Activated gamma-delta T cell (primary cell): ENCODE measurements at places on chromosomes 5 and 9.

- DNase-seq: no peak
Measured at GRCh38 chr5:143234162-143234842, 169.2 kb downstream of the NR3C1 start.

DNA sequence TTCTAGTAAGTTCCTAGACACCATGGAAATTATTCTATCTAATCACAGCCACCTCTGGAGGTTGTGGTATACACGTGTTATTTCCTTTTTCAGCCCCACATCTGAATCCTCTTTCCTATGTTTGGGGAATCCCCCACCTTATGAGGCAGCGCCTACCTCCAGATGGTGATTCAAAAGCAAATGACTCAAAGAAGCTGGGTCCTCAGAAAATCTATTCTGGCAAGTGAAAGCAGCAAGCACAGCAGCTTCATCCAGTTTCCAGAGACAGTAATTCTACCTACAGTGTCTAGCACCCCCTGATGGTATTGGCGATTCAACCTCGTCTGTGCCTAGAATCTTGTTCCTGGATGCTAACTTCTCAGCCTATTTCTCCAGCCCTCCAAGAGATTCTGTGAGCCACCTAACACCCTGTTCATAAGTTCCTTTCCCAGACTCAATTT is 43.0 kb downstream of the STRBP start:
- no peak for DNase-seq

GRCh38 chr5:172640822-172641358 is at the start of gene NEURL1B:
TSS of gene NEURL1B (plus strand) at chr5:172641263. CDS start at chr5:172641407, 144 bp downstream.
- no peak for DNase-seq

GRCh38 chr5:53575101-53575500 is 14.7 kb downstream of the NDUFS4 start:
- no peak for DNase-seq

GRCh38 chr9:109238655-109239054 is 71.6 kb upstream of the FRRS1L start:
- DNase-seq: no peak

DNA sequence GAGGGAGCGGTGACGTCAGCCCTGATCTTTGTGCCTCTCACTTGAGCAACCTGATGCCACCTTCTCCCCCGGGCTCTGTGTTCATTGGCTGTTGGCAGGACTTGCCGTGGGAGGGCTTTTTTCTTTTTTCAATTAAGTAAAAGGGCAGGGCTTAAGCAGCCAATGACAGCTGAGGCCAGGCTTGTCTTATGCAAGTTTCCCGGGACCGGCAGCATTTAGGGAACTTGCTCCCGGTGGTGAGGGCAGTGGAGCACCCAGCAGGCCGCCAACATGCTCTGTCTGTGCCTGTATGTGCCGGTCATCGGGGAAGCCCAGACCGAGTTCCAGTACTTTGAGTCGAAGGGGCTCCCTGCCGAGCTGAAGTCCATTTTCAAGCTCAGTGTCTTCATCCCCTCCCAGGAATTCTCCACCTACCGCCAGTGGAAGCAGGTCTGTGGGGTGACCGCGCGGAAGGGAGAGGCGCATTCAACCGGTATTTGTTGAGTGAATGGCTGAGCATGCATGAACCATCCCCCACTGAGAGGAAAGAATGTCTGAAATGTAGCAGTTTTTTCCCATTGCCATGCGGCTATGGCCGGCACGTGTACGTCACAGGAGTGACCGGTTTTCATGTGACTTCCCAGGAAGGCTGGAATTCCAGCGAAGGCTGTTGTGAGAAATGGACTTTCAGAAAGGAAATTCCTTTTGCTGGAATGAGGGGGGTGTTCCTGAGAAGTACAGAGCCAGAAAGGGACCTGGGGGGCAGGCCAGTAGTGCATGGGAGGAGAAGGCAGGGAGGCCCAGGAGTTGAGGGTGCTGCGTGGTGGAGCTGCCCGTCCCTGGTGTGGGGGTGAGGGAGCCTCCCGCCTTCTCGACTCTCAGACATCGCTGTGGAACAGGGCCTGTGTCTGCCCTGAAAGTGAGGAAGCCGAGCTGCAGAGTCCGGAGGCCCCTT is 29.0 kb downstream of the PTGES2 start:
- DNase-seq: no peak

DNA sequence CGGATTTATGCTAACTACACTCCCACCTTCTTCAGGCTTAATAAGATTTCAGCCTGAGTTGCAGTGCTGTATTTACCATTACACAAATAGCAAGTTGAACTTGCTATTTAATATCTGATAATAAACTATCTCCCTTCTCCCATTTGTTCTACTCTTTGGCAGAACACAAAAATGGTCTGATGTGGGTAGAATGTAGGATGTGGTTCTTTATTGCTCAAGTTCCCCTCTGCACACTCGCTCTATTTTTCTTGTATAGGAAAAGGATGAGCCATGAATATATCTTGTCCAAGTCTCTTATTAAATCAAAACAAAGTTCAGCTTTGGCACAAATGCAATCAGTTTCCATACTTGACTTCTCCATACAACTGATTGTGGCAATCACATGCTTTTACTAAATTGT is 37.2 kb upstream of the KIF2A start:
- DNase-seq: no peak

DNA sequence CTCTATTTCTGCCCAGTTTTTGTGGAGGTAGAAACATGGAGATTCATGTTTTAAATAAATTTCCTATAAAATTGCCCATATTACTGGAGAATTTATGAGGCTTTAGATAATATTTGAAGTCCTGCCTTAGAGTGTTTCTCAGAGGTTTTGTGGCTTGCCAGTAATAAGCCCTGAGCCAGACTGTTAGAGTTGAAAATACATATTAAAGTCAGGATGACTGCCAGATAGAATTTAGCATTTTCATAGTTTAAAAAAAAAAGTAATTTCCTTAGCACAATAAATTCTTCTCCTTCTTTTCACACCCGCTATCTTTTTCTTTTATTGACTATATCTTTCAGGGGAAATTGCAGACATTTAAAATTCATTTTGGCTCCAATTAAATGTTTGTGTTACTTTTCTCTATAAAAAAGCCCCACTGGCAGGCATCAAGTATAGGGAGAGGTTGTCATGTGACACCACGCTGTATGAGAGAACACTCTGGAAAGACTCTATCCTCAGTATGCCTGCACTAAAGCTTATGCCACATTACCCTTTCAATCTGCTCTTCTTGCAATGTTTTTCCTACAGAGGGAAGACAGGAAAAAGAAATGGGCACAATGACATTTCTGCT is 135.2 kb downstream of the MPDZ start:
- DNase-seq: no peak

GRCh38 chr5:40572391-40572790 is 107.3 kb upstream of the PTGER4 start:
- no peak for DNase-seq

- DNase-seq: no peak
Measured at GRCh38 chr9:135329571-135330306, 149.8 kb upstream of the PPP1R26 start.

DNA sequence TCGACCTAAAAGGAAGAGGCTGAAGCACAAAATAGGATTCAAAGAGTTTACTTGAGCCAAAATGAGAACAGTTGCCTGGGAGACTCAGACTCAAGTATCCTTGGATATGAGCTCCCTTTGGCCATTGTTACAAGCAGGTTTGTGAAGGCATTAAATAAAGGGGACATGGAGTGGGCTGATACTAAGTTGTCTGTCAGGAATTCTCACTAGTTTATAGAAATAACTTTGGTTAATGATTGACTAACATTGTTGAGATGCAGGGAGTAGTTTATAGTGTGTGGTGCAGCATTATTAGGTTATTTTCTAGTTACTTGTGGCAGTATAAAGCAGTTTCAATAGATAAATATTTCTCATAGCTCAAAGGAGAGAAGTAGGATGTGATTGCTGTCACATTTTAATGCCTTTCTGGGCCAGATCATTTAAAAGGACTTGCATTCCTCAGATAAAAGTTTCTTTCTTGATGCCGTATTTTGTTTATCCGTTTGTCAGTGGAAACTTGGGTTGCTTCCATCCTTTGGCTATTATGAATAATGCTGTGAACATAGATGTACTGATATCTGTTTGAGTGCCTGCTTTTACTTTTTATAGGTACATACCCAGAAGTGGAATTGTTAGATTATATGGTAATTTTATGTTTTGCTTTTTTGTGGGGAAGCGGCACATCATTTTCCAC is 9.1 kb downstream of the AP3S1 start:
- DNase-seq: no peak

DNA sequence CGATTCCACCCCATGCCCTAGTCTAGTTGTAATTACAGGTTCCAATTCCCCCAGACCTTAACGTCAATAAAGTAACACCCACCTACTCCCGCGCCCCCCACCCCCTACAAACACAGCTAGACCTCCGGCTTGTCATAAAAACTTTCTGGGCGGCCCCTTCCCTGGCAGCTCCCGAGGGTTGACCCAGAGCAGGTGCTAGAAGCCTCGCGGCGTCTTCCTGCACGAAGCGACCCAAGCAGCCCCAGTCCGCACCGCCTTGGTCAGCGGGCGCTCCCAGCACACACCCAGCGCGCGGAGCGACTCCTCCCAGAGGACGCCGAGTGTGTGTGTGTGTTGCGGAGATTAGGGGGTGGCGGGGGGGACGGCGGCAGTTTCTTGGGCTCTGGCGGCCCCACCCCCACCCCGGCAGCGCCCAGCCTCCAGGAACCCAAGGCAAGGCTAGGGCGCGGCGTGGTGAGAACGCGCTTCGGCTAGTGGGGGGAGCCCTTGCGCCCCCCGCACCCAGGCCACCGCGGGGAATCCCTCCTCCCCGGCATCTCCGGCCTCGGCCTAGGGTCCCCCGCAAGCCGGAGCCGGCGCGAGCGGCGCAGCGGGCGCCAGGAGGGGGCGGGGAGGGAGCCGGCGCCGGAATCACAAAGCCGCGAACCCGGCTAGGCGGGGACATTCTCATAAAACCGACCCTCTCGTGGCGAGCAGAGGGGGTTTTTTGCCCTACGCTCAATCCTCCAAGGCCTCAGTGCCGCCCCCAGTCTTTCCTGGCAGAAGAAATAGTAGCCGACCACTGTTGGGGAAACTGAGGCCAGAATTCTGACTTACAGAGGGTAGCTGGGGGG is 2.2 kb downstream of the PCDH1 start:
- peak; percentile 16 for DNase-seq

GRCh38 chr5:169860585-169860984 is 119.7 kb downstream of the INSYN2B start:
- DNase-seq: no peak

DNA sequence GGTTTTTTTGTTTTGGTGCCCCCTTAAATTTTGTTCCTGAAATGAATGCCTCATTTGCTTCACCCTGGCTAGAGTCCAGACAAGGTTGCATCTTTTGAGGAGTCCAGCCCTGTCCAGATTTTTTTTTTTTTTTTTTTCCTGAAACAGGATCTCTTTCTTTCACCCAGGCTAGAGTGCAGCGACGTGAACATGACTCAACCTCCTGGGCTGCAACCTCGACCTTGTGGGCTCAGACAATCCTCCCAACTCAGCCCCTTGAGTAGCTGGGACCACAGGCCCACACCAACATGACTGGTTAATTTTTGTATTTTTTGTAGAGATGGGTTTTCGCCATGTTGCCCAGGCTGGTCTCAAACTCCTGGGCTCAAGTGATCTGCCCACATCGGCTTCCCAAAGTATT is 469.0 kb upstream of the BRINP1 start:
- no peak for DNase-seq

DNA sequence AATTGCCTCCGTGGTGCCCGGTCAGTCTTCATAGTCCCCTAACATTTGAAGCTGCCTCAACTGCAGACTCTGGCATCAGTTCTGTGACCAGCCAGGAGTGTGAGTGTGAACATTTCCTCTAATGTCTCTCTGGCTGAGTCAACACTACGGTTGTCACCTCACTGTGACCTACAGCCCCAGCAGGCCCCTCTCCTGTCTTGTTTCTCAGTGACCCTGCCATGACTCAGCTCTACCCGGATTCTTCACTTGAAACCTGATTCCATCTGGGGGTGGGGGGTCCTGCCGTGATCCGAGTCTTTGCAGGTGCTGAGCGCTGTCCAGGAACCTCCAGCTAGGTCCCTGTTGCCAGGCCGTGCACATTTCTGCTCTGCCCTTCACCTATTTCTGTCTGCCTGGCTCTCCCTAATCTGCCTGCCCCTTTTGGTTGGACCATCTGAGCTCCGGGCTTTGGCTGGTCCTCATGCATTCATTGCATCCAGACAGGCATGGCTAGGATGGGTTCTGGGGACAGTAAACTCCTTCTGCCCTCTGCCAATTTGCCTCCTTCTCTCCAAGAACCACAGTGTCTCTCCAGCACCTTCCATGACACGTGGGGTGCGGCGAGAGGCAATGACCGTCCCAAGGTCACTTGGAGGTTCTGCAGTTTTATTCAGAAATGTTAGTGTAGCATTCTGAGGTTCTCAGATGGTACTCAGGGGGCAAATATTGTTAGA is 24.2 kb downstream of the STC2 start:
- no peak for DNase-seq
